Activated T-helper 17 cell treated with anti-CD3 and anti-CD28 coated beads, Interleukin-2, amount 50 U/mL, for 72 hours (primary cell): ENCODE measurements at places on chromosomes 6 and 20. TPM values are rescaled to one million over a fixed set of nuclear protein-coding genes. Genes with fewer than 3 reads are reported as not detected.

Gene RSPO3
- not detected for total RNA-seq

DNA sequence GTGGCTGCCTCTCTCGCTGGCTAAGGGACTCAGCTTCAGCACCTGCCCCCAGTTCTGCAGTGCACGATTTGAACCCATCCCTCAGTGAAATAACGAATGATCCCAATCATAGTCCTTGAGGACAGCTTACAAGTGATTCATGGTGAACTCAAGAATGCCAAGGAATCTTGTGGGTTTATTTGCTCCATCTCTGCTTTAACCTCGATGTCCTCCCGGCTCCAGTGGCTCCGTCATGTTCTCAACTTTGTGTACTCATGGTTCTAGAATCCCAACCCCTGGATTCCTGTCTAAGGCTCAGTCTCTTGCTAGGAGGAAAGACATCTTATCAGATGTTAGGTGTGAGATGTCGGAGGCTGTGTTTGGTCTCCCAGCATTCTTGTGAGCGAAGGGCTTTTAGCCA, 29.0 kb upstream of the GTSF1L start:
- ATAC-seq, result no peak

DNA sequence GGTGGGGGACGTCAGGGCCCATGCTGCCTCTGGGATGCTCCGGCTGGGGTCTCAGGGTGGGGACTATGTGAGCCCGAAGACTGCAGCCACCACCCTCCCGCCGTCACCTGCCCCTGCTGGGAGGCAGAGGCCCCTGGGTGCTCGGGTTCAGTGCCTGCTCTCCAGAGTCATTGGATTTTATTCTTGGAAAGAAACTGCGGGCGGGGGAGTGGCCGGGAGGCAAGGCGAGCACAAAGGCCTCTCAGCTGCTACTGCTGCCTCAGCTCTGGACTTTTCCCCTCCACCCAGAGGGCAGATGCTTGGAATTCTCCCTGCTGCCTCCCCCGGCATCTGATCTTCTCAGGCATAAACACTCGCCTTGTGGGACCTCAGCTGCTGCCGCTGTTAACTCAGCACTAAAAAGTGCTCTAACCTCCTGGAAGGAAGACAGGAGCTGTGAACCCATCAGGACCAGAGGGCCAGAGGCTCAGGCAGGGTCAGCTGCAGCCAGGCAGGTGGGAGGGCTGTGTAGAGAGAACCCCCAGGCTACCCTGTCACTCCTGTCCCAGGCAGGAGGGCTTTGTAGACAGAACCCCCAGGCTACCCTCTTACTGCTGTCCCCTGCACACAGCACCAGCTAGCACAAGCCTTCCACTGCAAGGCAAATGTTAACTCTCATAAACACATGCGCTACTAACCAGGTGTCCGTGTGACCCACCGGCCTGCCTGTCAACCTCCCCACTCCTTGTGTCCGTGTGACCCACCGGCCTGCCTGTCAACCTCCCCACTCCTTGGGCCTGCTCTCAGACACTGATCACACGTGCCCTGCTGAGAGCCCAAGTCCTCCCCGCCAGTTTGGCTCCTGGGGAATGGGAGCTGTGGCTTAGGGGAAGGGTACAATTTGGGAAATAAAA, 9.4 kb upstream of the FRMD1 start:
- ATAC-seq, result no peak

DNA sequence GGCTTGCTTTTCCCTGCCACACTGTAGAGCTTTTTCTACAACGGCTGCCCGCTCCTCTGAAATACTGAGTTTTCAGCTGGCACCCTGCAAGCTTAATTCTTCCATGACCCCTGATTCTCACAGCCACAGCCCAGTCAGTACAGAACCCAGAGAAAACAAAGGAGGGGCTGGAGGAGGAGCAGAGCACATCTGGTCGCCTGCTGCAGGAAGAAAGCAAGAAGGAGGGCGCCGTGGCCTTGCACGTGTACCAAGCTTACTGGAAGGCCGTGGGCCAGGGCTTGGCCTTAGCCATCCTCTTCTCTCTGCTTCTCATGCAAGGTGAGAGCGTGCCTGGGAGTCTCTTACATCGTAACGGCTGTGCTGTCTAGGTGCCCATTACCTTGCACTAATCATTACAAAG, 11.3 kb downstream of the DLK2 start:
- no peak for ATAC-seq

DNA sequence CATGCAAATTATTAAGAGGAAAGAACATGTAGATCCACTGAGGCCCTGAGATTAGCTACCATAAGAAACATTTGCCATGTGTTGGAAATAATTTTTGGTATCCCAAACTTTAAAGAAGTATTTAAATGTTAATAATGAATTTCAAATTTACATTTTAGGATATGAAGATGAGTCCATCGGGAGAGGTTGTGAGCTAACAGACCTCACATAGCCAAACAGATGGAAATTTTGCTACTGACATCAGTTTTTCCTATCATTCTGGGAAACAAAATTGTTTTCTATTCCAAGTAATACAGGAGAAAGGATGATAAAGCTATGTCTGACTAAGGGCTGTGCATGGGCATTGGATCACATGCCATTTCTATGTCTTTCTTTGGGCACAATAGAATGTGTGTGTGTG, 809.6 kb downstream of the TENT5A start:
- no peak for ATAC-seq

GRCh38 chr6:4378319-4378996, 243.1 kb upstream of the ECI2 start:
- ATAC-seq, result no peak

GRCh38 chr20:39066471-39067242, 104.5 kb downstream of the DHX35 start:
- ATAC-seq, result no peak

- no peak for ATAC-seq
These were observed 470.5 kb downstream of the COL12A1 start for GRCh38 chr6:74735304-74735703.

GRCh38 chr6:127497410-127497809, 21.7 kb downstream of the MTCL3 start:
- no peak for ATAC-seq

DNA sequence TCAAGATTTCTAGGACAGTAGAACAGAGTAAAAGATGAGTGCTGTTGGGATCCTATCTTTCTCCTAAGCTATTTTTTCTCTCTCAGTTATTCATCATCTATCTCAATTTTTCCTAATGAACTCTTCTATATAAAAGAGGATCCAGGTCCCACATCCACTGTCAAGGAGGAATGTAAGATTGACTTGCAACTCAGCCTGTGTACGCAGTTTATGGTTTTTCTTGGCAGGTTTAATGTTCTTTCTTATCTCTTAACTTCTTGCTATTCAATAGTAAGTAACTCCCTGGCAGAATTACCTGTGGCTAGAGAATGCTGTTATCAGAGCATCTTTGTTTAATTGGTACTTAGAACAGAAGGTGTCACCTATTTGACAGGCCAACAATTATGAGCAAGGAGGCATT, 60.8 kb downstream of the SLC16A10 start:
- ATAC-seq, result no peak

Gene EHMT2
- 55.3 TPM for total RNA-seq

GRCh38 chr6:42762426-42762859, 16.5 kb upstream of the TBCC start:
- no peak for ATAC-seq

Gene IPCEF1
- total RNA-seq, result 20.2 TPM
